Activated T-helper 1 cell treated with anti-CD3 and anti-CD28 coated beads, Interleukin-2, amount 50 U/mL, for 16 hours (primary cell): ENCODE measurements at places on chromosomes 4 and X.

DNA sequence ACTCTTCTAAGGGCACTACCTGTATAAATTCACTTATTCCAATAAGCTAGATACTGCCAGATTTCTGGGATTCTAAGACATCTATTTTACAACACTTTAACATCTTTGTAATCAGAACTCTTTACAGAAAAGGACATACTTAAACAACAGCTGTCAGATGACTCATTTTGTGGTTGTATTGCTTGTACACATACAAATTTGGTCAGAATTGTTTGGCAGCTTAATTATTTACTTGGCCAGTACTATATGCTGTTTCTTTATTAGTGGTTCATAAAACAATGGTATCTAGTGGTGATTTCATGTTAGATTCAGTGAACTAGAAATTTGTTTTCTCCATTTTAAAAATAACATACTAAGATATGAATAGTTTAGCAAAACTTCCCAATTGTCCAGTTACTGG, 27.2 kb downstream of the PALLD start:
- DNase-seq: no peak

DNA sequence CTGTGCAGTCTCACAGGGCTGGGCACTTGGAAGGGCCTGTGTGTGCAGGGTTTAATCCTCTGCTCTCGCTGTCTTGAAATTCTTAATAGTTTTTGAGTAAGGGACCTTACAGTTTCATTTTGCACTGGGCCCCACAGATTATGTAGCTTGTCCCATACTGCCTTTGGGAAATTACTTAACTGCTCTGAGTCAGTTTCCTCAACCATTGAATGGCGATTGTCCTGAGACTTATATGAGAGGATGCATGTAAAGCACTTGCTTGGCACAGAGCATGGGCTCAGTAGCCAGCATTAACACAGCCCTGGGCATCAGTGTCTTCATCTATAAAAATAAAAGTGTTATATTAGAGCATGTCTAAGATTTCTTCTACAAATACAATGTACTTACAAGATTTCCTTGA, 55.8 kb downstream of the CLCN5 start:
- no peak for DNase-seq

GRCh38 chrX:16123222-16123786, at the start of gene GRPR:
GRPR (plus strand) TSS chrX:16123565; CDS start chrX:16123954, 389 bp downstream.
- peak; percentile 27 for DNase-seq

- DNase-seq: no peak
Observed at GRCh38 chr4:69490271-69490670, 5.4 kb downstream of the UGT2B4 start.

DNA sequence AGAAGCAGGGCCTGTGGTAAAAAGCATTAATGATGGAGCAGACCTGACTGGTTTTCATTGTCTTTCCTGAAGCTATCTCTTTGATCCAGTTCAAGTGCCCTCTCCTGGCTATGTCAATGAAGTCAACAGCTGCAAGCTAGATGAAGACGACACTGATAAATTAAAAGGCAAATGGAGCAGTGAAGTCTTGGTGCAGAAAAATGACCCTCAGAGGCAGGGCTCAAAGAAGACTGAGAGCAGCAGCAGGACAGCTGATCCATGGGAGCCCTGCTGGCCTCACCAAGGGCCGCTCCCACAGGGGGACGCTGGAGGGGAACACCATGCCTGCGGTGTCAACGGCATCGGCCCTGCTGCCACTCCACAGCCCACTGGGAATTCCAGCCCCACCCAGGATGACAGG, 96.2 kb downstream of the RELL1 start:
- no peak for DNase-seq

DNA sequence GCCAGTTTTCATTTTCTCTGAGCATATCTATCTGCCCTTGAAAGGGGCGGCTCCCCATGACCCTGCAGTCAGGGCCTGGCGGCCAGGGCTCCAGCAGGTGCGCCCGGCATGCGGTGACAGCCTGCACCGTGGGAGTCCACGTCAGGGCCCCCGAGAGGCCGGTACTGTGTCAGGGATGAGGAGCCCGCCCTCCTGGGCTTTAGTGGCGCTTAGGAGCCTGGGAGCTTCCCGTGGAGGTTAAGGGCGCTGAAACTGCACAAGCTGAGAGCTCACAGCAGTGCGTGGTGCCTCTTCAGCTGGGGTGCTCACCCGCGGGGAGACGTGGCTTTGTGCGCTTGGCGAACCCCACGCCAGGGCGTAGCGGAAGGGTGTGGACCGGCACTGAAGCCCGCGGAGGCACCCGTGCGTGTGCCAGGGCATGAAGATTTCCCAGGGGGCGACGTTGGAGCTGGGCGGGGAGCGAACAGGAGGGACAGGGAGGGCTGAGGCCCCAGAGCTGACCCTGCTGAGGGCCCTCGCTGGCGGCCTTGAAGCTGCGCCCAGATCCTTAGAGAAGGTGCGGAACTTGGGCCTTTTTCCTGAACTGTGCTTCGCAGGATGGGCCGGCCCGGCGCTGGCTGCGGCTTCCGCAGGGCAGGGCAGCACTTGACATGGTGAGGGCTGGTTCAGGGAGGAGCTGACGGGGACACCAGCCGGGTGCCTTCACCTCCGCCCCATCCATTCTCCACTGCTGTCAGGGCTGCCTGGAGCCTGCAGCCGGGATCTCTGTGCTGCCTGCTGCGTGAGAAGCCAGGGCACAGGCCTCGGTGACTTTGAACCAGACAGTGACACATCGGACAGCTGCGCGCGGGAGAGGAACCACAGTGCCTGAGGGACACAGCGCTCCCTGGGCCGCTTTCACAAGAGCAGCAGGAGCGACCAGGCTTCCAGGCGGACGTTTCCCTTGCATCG, 32.9 kb downstream of the HTT-AS start:
- no peak for DNase-seq

GRCh38 chr4:111977419-111977965, 167.8 kb upstream of the FAM241A start:
- DNase-seq: no peak

DNA sequence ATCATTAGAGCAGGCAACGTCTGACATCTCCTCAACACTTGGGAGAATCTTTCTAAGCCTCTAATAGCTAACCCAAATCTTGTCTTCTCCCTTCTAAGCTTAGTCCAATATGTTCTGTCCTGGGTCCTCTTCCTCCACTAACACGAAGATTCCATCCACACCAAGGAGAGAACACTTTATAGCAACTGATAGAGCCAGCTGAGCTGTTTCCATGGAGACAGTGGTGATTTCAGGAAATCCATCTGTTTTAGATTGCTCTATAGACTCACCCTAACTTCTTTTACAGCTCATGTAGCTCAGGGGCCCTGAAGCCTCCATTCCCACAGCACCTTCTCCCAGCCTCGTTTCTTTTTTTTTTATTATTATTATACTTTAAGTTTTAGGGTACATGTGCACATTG, 37.4 kb downstream of the SCD5 start:
- no peak for DNase-seq

DNA sequence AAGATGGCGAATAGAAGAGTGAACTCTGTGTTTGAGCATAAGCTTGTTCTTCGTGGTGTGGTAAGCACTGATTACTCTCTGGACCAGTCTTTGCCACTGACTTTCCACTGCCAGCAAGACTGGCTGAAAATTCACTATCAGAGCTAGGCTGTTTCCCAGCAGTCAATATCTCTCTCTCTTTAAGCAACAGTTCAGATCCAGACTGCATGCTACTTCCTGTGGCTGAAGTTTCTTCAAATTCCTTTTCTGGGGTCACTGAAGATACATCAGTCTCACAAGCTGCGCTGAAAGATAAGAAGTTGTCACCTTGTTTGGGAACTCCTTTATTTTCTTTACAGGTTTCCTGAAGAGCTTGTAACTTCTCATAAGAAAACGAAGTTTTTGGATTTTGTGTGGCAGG, 54.0 kb upstream of the FAM120C start:
- no peak for DNase-seq

GRCh38 chr4:144948421-144948820, 149.6 kb downstream of the ANAPC10 start:
- DNase-seq: no peak

DNA sequence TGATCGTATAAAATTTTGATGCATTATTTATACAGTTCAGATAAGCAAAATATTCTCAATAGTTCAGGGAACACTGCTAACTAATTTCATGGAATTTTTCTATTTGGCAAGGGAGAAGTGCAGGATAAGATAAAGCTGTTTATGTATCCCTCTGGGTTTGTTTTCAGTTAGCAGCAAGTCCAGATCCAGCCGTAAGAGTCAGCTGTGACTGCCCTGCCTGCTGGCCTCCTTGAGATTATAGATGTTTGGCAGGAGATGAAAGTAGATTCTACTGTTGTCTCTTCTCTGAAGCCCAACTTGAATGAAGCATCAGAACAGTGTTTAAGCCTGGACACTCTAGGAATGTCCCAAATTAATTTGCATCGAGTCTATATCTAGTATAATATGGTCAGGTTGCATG, 29.5 kb downstream of the ANTXR2 start:
- no peak for DNase-seq

DNA sequence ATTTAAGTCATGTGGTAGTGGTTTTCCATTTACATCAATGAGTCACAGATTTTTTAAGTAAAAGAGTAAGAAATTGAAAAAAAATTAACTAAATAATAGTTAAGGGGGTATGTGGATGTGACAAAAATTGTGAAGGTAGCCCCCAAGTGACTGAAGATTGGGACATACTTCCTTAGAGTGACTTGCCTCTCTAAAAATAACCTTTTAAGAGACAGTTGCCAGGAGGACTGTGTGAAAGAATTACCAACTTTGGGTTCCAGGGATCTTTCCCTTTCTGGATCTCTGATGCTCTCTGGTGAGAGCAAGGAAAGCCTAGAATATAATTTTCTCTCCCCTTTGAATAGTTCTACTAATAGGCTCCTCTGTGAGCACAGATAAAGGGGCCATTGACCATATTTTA, 42.7 kb downstream of the NHSL2 start:
- no peak for DNase-seq

DNA sequence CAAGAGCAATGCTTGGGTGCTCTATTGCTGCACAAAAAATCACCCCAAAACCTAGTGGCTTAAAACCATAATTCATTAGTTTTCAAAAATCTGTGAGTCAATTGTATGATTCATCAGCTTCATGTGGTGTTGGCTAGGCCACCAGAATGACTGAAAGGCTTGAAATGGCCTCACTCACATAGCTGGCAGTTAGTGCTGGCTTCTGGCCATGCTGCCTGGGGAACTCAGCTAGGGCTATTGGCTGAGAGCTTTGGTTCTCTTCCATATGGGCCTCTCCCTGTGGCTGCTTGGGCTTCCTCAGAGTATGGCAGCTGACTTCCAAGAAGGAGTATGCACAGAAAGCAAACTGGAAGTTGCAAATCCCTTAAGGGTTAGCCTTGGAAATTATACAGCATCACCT, 3.1 kb upstream of the MTMR1 start:
- no peak for DNase-seq

DNA sequence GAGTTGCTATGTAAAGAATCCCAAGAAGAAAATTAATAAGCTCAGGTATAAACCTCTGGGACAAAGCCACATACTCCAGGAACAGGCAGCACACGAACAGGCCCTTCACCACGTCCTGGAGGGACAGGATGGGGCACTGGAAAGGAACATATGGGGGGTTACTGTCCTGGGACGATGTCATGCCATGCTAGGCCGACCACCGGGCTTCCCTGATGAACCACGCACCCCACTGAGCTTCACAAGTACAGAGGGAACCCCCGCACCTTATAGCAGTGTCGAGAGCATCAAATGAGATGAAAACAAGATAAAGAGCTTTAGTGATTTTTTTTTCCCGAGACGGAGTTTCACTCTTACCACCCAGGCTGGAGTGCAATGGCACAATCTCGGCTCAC, 19.1 kb downstream of the NOP14 start:
- no peak for DNase-seq

- DNase-seq: no peak
Observed at GRCh38 chr4:145333786-145334185, 147.9 kb upstream of the SMAD1 start.

GRCh38 chr4:100799761-100800539, 282.1 kb upstream of the EMCN start:
- no peak for DNase-seq

DNA sequence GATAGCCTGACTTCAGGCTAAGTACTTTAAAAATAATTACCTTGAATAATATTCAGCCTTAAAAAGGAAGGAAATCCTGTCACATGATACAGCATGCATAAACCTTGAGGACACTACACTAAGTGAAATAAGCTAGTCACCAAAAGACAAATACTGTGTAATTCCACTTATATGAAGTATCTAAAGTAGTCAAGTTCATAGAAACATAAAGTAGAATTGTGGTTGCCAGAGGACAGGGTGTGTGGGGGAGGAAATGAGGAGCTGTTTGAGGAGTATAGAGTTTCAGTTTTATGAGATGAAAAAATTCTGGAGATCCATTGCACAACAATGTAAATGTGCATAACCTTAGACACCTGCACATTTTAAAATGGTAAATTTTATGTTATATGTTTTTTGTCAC, 5.6 kb upstream of the STPG2 start:
- DNase-seq: no peak

DNA sequence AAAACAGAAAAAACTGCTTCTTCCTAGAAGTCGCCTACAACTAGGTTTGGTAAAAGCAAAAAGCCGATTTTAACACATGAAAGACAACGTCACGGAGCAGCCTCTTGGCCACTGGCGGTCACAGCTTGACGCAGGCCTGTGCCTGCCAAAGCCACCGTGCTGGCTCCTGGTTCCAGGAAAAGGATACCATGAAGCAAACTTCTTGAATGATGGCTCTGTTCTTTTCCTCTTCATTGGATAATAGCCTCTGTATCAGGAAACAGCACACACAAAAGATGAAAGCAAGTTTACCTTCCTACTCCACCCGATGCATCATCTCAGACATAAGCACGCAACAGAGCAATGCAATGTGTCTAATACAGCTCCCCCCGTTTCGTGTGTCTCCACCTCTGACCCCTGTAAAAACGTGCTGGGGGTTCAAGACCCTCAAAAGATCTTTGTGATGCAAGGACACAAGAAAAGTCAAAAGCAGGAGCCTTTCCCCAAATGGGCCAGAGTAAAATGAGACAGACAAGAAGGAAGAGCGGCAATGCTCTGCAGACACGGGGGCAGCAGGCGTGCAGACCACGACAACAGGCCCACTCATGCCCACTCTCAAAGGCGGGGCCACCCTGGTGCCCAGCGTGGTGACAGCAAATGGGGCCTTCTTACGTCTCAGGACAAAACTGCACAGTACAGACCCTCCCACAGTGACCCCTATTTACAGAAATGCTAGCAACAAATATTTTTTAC, 19.4 kb downstream of the GAK start:
- DNase-seq: no peak

GRCh38 chrX:31629195-31629594, 557.4 kb upstream of the FTHL17 start:
- no peak for DNase-seq

- peak; percentile 15 for DNase-seq
Observed at GRCh38 chr4:8198906-8199593, at the start of gene SH3TC1. SH3TC1 (plus strand) TSS chr4:8199290; CDS start chr4:8205195, 5,905 bp downstream.

DNA sequence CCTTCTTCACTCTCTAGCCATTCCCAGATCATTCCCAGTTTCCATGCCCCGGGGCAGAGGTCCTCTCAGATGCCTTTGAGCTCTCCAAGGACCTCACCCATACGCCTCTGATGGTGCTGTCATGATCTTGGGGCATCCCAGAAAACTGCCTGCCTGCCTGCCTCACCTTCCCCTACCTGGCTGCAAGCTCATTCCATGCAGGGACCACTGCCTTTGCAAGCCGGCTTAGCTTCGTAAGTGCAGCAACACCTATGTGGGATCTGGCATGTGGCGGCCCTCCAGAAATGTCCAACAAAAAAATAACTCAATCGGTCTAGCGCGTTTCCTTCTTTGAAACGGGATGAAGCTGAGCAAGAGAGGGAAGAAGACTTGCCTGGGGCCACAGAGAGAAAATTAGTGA, 53.0 kb downstream of the C4orf50 start:
- DNase-seq: no peak

- no peak for DNase-seq
Observed at GRCh38 chr4:101256222-101256621, 91.1 kb downstream of the PPP3CA start.
